ENCODE measurements at places on chromosomes 1 and 21.
A peak's percentile ranks its signal among the peaks of the same experiment; 100 is the strongest.

DNA sequence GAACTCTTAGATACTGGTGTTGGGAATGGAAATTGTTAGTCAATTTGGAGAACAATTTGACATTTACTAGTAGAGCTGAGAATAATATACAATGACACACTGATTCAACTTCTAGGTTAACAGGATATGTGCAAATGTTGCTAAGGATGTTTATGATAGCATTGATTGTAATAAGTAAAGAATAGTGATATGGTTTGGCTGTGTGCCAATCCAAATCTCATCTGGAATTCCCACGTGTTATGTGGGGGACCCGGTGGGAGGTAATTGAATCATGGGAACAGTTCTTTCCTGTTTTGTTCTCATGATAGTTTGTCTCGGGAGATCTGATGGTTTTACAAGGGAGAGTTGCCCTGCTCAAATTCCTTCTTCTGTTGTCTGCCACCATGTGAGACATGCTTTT, 302.4 kb upstream of the TMPRSS15 start:
- no peak for DNase-seq

DNA sequence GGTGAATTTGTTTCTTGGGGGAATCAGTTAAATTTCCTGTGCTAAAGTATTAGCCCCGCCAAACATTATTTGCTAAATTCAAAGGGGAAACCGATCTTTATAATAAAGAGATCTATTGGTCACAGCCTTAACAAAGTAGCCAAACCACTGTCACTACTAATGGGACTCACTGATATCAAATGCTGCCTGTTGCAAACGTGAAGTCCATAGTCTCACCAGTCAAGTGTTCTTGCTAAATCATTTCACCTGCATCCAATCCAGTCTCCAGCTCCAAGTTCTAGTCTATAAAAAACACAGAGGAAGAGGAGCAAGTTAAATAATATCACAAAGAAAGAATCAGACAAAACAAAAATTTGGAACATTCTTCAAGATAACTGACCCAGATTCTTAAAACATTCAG, 30.1 kb downstream of the SH3BGR start:
- DNase-seq: no peak

- DNase-seq: no peak
Observed at GRCh38 chr1:186079084-186079684, 295.9 kb downstream of the TPR start.

DNA sequence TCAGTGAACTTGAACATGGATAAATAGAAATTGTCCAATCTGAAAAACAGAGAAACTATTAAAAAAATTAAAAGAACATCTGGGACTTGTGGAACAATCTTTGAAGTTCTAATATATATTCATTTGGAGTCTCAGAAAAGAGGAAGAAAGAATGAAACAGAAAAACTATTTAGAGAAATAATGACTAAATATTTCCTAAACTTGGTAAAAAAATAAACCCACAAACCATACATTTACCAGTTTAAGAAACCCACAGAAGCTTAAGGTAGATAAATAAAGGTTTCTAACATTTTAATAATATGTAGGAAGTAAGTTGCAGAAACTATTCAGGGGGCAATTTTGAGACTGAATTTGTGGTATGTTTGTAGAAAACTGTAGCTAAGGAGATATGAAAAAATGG, 437.8 kb downstream of the PTBP2 start:
- DNase-seq: no peak

DNA sequence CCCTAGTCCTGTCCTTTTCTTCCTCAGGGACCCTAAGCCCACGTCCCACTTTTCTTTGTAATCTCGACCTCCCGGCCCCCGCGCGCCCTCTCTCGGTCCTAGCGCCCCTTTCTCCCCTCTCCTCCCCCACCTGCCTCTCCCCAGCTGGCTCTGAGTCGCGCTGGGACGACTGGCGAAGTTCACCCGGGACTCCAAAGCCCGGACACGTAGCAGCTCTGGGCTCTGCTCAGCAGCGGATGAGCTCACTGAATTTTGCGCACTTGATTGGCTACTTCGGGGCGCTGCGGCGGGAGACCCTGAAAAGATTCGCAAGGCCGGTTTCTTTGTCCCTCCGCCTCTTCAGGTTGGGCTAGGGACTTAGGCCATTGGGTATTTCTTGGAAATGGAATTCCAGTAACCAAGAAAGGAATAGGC, 16.3 kb upstream of the ACKR1 start:
- peak; percentile 90 for DNase-seq

DNA sequence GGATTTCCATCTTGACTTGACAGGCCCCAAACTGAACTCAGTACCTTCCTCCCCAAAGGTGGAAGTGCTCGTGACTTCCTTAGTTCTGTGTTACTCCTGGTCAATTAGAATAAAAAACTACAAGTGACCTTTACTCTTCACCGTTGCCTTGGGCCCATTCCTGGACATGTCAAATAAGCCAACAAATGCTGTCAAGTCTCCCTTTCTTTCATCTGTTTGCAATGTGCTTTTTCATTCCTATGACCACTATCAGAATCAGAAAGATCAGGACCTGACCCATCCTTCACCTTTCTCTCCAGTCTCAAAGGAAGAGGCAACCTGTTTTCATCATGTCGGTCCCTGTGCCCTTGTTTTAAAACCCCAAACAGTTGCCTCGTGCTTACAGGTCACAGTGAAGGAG, 4.9 kb upstream of the KCNJ10 start:
- no peak for DNase-seq

GRCh38 chr1:53294567-53294966, 33.3 kb downstream of the LRP8 start:
- DNase-seq: no peak

DNA sequence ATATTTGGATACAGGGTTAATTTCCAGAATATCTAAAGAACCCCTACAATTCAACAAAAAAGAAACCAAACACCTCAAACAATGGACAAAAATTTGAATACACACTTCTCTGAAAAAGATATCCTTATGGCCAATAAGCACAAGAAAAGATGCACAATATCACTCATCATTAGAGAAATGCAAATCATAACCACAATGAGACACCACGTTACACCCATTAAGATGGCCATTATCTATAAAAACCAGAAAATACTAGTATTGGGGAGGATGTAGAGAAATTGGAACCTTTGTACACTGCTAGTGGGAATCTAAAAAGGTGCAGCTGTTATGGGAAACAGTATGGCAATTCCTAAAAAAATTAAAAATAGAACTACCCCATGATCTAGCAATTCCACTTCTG, 4.9 kb downstream of the ADAM30 start:
- no peak for DNase-seq

DNA sequence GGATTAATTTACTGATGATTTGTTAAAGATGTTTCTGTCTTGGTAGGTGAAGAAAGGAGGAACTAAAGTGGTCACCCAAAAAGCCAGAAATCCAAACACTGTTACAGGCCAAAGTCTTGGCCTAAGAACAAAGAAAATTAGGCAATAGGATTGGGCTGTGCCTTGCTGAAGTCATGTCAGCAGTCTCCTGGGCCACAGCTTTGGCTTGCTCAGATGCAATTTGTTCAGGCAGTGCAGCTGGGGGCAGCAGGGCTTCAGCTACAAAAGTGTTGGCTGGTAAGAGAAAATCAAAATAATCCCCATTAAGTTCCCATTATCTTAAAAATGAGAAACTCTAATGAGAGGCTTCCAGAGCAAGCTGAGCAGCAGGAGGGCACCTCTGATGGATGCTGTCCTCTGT, 14.0 kb upstream of the RAP1A start:
- no peak for DNase-seq

GRCh38 chr1:237303929-237304328, 261.9 kb downstream of the RYR2 start:
- no peak for DNase-seq

DNA sequence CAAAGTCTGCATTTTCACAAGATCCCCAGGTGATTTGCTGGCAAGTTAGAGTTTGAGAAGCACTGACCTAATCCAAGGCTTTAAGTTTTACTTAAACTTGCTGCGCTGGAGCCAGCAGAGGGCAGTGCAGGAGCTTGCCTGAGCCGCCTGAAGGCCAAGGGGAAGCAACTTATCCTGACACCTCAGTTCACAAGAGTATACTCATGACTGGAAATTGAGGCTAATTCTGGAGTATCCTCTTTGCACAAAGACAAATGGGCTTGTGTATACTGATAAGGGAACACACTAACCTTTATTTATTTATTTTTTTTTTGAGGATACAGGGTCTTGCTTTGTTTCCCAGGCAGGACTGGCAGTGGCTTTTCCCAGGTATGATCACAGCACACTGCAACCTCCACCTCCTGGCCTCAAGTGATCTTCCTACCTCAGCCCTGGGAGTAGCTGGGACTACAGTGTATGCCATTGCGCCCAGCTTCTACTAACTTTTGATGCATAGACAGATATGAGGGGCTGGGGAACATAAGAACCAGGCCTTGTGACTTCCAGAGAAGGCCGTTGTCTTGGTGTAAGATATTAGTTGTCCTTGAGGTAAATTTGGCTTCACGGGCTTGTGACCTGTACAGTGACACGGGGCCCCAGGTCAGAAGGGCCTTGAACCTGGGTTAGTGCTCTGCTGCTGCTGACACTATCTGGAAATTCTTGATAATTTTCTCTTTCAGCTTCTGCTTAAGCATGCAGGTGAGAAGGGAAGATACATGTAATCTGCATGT, 29.0 kb upstream of the SLAMF1 start:
- peak; percentile 94 for DNase-seq

DNA sequence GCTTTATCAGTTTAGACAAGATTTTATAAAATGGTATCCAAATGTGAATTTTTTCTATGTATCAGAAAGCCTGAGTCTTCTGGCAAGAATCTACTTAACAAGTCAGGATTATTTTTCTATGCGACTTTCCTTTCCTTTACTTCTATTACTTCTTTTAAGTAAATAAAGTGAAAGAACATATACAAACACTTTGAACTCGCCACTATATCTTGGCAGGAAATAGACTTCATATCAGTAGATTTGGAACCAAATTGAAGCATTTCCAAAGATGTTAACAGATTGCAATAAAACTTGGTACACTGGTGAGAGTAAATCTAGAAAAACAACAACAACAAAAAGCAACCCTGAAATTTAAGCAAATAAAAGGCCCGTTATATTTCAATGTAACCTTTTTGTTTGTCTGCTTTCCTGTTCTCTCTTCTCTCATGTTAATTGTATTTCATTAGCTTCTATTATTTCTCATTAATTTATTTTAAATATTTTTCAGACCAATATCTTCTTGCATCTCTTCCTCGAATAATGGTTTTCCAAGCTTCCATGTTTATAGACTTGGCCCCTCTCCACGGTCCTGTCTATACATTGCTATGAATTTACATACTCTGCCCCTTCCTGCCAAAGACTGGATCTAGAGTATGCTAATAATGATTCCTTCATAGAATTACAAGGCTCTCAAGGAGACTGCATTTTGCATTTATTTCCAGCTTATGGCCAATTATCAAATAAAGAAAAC, 843.6 kb downstream of the ADGRL2 start:
- no peak for DNase-seq

DNA sequence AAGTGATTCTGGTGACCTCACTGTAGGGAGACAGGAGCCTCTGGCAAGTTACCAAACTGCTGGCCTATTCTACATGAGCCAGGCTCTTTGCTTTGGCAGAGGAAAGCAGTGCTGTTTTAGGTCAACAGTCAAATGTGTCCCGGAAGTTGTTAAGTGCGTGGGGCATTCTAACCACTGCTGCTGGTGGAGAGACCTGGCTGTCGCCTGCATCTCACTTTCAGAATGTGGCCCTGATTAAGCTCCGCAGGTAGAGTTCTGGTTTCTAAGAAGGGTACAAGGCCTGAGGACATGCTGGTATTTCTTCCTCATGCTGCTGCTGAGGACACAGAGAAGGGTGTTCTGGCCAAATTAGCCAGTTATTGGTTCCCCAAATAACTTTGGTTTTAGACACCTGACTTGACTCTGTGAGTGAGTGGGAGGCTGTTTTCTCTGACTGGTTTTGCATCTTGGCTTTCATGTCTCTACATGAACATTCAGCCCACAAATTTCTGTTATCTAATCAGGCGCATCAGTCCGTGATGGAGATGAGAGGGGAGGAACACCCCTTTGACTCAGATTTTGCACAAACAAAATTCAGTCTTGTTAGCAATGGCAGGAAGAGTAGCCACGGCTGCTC, 120.8 kb downstream of the LMO4 start:
- no peak for DNase-seq

DNA sequence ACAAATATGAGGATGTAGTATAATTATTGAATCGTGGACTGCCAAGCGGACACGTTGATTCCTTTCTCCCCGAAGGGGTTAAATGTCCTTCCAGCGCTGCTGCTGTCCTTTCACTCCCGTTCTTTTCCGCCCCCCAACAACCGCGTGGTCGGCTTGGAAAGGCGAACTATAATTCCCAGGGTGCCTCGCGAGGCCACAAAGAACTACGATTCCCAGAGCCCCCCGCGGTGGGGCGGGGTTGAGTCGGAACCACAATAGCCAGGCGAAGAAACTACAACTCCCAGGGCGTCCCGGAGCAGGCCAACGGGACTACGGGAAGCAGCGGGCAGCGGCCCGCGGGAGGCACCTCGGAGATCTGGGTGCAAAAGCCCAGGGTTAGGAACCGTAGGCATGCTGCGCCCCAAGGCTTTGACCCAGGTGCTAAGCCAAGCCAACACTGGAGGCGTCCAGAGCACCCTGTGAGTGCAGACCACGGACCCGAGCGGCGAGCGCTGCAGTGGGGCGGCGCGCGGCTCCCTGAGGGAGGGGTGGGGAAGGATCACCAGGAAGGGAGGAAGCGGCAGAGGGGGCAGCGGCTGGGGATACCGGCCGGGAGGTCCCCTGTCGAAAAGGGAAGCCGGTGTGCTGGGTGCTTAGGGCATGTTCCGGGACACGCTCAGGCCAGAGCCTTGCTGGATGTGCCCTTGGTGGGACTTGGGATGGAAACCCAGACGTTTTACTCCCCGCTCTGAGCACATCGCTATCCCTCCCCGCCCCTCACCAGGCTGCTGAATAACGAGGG, at the start of gene LAMTOR2:
Gene LAMTOR2 (plus strand): TSS at position 283 of the 781 bp plus-strand sequence. CDS start 108 bp downstream, at position 391.
- peak; percentile 99 for DNase-seq

DNA sequence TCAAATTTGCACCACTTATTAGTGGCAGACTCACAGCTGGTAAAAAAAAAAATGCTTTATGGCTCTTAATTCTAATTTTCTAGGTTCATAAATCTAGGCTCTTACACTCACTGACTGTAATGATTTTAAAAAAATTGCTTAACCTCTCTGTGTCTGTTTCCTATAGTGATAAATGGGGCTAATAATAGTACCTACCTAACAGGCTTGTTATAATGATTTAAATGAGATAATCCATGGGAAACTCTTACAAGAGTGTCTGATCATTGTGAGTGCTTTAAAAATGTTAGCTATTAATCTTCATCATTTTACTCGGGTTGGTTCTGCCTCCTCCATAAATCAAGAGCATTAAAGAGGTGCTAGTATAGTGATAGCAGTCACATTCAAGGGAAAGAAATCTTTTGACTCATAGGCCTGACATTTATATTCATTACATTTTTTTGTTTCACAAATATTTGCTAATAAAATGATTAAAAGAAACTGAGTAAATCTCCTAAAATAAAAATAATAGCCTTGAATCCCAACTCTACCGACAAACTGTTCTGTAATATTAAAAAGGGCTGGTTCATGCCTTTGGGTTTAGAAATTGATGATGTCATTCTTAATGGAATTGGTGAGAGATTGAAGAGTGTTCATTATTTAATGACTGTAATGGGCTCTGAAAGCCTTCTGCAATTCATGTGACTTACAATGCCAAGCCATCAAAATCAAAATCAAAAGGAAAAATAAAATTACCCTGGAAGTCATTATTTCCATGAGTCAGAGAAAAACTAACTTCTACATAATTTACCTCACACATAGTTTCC, 93.9 kb upstream of the PALMD start:
- DNase-seq: no peak

GRCh38 chr1:240190881-240191401, 99.3 kb downstream of the FMN2 start:
- DNase-seq: no peak

GRCh38 chr1:82179131-82179530, 378.4 kb downstream of the ADGRL2 start:
- no peak for DNase-seq

GRCh38 chr1:231122143-231122542, 39.7 kb upstream of the TRIM67 start:
- DNase-seq: no peak
